ENCODE measurements at places on chromosomes 11 and 22.

- no peak for DNase-seq
Observed at GRCh38 chr22:38176170-38176741, 5.4 kb downstream of the PLA2G6 start.

- DNase-seq, result no peak
Observed at GRCh38 chr11:119594639-119595249, 134.3 kb downstream of the NECTIN1 start.

DNA sequence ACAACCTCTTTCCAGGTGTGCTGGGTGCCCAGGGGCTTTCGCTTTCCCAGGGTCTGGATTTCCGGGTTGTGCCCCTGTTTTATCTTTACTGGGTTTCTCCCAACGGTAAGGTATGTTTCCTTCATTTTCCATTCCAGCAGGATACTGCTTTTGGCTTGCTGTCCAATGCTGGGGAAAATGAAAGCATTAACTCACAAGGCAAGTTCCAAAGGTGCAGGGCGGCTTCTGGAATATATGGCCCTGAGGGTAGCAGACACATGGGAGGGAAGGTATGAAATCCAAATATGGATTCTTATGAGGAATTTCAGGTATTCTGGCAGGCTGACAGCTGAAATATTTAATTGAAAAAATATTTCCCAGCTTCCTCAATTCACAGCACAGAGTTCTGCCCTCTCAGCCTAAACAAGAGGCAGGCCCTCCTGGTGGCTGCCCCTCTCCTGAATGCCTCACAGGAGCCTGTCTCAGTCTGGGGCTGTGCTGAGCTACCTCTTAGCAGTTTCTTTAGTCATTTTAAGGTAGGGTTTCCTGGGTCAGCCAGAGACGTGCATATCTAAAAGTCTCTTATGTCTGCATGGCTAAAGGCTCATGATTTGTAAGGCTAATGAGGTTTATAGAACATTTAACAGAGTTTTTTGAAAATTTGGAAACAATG is 318.6 kb upstream of the B3GAT1 start:
- no peak for DNase-seq

GRCh38 chr11:109196016-109196415 is 226.0 kb upstream of the C11orf87 start:
- no peak for DNase-seq

- DNase-seq, result no peak
Observed at GRCh38 chr11:28098257-28098656, 9.7 kb downstream of the KIF18A start.

GRCh38 chr11:65414776-65415498 is 7.7 kb upstream of the NEAT1 start:
- no peak for DNase-seq

DNA sequence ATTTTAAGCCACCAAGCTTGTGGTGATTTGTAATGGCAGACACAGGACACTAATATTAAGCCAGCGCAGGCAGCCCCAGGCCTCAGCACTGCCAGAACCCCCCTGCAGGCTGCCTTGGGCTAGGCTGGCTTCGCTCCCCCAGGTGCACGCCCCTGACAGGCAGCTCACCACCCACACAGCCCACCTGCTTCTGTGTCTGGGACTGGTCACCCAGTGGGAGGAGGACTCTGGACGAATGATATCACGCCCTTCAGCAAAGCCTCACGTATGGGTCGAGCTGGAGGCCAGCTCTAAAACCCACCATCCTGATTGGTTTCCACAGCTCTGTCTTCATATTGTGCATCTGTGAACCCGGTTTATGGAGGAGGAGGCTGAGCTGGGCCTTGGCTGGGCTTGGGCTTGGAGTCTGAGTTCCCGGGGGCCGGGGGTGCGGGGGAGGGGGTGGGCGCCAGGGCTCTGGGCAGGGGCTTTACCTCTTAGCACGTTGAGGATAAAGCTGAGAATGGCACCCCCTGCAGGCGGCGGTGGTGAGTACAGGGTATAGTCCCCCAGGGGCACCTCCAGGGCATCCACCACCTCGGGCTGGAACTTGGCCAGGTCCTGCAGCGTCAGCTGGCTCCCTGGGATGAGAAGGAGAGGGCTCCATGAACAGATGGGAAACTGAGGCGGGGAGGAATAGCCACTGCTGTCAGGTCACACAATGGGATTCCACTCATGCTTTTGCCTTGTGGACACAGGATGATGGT is 13.8 kb downstream of the GGT5 start:
- DNase-seq, result no peak

DNA sequence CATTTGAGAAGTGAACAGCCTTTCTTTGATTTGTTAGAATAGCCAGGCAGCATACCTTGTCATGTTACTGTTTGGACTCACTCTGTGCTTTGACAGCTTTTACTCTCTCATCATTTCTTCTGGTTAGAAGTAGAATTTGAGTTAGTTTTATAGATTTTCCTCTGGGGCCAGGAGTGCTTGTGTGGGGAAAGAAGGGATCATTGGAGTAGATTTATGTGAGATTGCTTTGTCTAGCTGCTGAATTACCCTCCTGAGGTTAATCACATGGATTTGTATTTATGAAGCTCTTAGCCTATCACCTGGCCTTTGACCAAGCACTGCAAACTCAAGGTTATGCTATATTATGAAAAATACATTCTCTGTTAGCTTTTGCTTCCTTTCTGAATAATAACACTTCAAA is 54.3 kb downstream of the SWAP70 start:
- DNase-seq, result no peak

DNA sequence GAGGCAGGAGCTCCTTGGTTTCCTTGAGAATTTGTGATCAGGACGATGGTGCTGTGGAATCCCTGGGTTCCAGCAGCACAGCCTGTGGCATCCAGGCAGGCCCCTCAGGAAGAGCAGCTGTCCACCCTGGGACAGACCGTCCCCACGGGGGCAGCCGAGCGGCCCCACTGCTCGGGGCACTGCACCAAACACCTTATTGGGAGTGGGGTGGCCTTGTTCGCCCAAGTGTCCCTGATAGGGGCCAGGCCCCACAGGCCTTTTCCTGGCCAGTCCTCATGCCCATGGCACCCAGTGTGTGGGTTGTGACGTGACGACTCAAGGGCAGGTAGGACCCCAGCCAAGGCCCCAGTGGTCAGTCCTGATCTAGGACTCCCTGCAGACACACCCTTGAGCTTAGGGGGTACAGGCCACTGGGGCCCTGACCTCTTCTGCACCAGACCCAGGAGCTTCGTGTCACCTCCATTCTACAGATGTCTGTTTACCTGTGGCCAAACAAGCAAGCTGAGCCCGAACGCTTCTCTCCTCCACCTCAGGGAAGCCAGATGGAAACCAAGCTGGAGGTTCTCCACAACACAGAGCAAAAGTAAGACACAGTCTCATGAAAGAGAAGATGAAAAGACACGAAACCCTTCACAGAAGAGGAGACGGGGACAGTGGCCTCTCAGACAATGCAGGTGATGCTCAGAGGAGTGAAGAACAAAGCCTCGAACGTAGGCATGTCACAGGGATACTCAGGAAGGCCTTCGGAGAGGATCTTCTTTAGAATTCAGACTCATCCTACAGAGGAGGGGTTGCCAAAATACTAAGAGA is 1.6 kb upstream of the BRD1 start:
- no peak for DNase-seq

DNA sequence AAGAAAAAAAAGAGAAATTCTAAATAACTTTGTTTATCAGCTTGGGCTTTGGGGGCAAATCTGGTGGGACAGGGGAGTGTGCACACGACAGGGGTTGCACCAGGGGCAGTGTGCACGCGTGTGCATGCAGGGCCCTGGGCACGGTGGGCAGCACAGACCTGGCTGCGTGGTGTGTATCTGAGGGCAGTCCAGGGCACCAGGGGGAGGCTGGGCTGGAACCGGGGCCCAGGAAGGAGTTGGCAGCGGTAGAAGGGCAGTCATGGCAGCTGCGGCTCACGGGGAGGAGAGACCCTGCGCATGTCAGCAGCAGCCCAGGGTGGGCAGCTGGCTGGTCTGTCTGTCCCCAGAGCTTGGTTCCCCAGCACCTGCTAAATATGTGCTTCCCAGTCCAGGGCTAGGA is 4.3 kb downstream of the KRTAP5-5 start:
- no peak for DNase-seq

DNA sequence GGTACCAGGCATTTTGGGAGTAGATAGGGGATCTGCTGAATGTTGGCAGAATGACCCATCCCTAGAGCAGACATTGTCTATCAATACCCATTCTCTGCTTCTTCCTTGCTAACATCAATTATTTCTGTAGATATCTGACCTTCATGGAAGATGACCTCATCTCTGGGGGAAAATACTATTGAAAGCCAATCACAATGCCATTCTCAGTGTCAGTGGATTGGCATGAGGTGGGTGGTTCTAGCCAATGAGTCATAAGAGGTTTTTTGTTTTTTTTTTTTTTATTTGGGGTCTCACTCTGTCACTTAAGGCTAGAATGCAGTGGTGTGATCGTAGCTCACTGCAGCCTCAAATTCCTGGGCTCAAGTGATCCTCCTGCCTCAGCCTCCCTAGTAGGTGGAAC is 42.5 kb downstream of the SNX19 start:
- no peak for DNase-seq

- no peak for DNase-seq
Observed at GRCh38 chr11:35496416-35496815, 29.0 kb downstream of the PAMR1 start.

GRCh38 chr11:121909596-121909995 is 206.4 kb downstream of the BLID start:
- DNase-seq, result no peak

GRCh38 chr11:59981106-59981770 is 17.4 kb downstream of the OOSP4A start:
- DNase-seq, result no peak

- DNase-seq, result no peak
Observed at GRCh38 chr11:126636911-126637794, 281.7 kb downstream of the ST3GAL4 start.

DNA sequence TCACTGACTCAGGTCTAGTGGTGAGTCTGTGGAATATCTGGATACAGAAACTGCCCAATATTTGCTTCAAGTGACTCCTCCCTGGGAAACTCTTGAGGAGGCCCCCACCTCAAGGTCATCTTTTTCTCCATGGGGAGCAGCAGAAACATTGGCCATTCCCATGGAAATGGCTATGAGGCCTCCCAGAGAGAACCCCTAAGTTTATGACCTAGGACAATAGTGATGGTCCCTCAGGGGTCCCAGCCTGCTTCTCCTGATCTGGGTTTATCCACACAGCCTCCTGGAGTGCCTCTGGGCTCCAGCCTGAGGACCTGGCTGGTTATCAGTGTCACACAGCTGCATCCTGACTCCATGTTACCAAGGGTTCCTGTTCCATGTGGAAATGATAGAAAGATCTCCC is 131.2 kb downstream of the ZNF280B start:
- no peak for DNase-seq
